CD4-positive, alpha-beta T cell treated with Interferon gamma for 1 hour (primary cell): ENCODE measurements at places on chromosomes 7 and 10.

GRCh38 chr7:35380739-35381224 is 126.9 kb upstream of the TBX20 start:
- DNase-seq, result no peak

DNA sequence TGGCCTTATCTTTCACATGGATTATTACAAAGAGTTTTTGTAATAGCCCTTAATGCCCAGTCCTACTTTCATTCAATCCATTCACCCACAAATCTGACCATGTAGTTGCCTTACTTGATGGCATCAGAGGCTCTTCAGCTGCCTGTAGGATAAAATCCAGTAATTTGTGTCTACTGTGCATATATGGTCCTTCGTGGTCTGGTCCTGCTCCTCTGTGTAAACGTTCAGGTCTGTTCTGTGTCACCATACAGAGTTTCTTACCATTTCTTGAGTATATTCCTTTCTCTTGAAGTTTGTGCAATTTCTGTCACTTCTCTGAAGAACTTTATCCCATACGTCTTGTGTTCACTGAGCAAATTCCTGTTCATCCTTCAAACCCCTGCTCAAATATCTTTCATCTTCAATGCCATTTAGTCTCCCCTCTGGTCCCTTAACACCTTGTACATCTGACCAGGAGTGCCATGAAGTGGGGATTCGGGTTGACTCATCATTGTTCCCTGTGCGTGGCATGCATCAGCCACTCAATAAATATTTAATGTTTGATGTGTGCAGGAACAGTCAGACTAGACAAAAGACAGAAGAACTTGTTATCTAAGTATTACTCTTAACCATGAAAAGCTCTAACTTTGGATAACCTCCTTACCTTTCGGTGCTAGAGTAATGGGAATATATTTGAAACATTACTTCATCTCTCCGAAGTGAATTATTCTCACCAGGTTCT is 98.6 kb upstream of the RPA3 start:
- no peak for DNase-seq

DNA sequence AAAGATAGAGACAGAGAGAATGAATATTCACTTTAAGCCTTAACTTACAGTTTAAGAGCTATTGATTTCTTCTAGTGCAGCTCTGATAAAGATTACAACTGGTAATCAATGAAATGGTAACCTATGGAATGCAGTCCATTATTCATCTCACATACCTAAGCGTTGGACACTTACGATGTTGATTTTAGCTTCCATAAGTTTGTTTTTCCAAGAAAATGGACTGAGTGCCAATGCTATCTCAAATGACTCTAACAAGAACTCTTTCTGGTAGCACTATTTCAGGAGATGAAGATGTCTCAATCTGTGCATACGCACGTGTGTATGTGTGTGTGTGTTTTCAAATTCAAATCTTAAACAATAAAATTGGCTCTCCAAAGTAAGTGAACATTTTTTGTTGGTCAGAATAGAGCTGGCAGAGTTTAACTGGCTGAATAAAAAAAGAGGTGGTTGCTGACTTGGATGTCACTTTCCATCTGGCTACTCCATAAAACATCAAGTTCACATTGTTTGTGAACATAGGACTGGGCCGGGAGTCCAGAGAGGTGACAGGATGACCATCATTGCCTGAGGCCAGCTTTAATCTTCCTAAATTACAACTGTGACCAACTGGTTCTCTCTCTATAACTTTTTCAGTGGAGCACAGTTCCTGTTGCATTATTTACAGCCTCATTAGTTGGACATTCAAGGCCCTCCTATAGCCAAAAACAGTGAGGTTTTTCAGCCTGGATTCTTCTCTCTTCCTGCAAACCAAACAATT is 106.9 kb upstream of the CSTF2T start:
- no peak for DNase-seq

- DNase-seq, result no peak
Observed at GRCh38 chr7:79008786-79009185, 444.7 kb downstream of the MAGI2 start.

GRCh38 chr10:132407243-132407746 is 10.3 kb downstream of the PWWP2B start:
- DNase-seq, result no peak

- no peak for DNase-seq
Observed at GRCh38 chr10:104020020-104020419, 53.1 kb downstream of the SLK start.

DNA sequence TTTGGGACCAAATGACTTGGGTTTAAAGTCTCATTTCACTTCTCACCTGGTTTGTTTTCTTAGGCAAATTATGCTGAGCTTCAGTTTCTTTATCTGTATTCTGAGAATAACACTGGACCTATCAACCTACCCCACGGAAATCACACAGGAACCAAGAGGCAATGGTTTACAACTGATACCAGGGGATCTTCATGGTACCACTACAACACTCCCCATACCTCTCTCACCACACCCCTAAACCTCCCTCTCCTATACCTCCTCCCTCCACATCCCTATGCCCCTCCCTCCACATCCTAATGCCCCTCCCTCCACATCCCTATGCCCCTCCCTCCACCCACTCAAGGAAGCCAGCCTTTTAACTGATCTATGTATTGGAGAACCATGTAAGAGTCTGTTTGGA is 9.9 kb downstream of the FAM204A start:
- no peak for DNase-seq

DNA sequence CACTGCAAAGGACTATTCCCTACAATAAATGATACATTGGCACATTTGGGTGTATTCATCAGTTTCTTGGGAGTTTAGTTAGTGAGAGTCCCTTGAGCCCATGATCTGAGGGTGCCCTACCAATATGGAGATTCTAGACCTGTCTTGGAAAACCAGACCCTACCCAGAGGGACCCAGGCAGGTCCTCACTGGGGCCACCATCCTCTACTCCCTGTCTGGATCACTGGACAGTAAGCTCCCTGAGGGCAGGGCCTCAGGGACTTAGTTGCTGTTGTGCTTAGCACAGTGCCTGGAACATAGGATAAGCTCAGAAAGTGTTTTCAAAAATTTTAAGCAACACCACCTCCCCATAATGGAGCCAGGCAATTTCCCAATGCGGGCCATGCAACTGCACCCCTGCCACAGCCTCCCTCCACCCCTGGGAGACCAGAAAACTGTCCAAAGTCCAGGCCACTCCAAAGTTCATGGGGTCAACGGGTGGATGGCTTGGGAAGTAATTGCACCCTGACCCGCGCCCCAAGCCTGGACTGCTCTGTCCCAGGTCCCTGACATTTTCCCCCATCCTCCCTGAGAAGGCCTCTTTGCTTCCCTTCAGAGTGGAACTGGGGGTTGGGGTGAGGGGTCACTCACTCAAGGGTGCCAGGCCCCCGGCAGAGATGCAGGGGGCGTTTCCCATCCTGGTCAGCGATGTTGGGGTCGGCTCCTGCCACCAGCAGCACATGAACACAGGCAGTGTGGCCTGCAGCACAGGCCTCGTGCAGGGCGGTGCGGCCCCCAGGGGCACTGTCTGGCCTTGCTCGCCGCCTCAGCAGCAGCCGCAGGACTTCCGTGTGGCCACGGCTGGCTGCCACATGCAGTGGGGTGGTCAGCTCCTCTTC is 1.0 kb downstream of the ASB10 start:
- no peak for DNase-seq

GRCh38 chr10:43135656-43136055 is 2.6 kb upstream of the CSGALNACT2 start:
- DNase-seq, result no peak

DNA sequence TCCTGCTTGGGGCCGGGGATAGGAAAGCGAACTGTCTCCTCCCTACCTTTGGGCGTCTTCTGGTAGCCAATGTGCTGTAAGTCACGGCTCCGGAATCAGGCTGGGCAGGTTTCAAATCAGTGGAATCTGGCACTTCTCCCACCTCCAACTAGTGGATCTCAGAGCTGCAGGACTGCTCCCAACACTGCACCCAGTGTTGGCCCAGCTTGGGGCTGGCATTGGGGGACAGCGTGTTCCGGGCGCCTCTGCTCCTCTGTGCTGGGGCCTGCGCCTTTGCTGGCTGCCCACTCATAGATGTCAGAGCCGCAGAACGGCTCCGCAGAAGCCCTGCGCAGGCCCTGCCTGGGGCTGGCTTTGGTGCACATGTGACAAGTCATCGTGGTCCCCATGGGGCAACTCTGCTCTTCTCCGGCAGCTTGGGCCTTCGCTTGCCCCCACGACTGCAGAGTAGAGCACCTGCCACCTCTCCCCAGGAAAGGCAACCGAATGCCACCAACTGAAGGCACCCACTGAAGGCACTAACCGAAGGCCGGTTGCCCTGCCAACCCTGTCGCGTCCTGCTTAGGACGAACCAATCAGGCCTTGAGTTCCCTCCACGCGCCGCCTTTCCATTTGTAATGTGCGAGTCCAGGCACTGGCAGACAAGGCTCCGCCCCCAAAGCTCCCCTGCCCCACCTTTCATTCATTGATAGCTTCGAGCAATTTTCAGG is 85.5 kb upstream of the ABI1 start:
- no peak for DNase-seq

DNA sequence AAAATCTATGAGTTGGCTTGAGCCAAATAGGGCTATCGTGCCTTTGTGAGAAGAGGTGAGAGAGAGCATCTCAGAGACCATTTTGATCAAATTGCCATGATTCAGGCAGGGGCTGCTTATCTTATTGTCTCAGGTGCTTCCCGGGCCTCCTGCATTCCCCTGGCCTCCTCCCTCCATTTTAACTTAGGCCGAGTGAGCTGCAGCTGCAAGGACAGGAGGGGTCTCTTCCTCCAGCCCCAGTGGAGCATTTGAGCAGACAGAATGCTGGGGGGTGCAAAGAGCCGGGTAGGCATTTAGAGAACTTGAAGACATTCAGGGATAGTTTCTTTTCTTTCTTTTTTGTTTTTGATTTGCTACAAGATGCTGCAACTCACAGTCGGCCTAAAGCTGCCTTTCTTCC is 59.0 kb downstream of the BUB3 start:
- no peak for DNase-seq

GRCh38 chr10:29057822-29058331 is 231.0 kb upstream of the LYZL1 start:
- no peak for DNase-seq

GRCh38 chr10:98446661-98447221 is at the start of gene HPS1:
Gene HPS1, minus strand, starts transcription at chr10:98446935. Its CDS starts 3,695 bp downstream, at chr10:98443240.
- DNase-seq, result peak; percentile 83

- DNase-seq, result no peak
Observed at GRCh38 chr7:106795877-106796231, 69.2 kb upstream of the PIK3CG start.

DNA sequence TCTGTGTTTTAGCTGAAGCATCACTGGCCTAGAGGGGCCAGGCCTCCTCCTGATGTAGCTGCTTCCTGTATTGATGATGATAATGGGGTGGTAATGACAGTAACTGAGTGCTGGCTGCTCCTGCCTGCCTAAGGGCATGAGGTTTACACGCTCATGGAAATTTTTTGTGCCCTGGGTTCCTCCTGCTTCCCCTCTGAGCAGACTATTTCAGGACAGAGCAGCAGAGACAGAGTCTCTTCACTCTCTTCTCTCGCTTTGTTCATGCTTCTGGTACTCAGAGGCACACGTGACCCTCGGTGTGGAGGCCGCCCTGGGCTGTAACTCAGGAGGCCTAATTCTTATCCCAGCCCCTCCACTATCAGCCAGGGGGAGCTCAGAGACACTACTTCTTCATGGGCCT is 27.9 kb downstream of the LRRC20 start:
- no peak for DNase-seq

DNA sequence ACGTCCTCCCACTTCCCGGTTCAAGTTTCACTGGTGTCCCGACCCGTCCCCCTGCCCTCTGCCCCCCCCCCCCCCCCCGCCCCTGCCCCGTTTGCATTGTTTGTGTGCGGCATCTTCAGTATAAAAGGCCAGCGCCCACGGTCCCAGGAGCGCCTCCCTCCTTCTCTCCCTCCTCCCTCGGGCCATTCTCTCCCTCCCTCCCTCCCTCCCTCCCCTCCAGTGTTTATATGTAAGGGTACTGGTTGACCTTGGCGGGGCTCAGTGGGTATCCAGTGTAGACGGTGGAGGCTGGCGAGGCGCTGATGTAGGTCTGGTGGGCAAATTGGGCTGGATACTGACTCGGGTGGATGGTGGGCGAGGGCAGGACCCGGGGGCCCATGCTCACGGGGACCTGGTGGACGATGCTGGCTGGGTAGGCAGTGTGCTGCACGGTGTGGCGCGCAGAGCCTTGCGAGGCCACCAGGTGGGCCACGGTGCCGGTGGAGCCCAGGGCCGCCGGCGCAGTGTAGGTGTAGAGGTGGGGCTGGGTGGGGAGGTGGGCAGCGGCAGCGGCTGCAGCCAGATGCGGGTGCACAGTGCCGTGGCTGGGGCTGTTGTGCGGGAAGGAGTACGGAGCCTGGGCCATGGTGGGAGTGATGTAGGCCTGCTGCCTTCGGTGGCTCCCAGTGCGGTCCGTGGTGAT is 49.4 kb downstream of the CLEC2L start:
- DNase-seq, result no peak

DNA sequence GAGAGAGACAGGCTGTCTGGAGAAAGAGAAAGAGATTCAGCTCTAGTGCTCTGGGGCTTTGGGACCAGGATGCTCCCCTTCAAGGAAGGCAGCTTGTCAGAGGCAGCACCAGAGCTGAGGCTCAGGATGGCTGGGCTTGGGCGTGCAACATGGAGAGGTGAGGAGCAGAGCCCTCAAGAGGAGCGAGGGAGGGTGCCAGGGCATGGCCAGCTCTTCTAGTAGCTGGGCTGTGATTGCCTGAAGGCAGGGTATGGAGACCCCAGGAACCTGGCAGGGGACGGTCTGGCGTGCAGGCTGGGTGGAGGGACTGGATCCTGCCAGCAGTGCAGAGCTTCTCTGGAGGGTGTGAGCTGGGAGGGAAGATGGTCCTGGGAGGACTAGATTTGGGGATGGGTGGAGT is 40.2 kb downstream of the ANTXRL start:
- DNase-seq, result no peak

- DNase-seq, result no peak
Observed at GRCh38 chr10:2223548-2224320, 486.4 kb upstream of the ADARB2 start.

DNA sequence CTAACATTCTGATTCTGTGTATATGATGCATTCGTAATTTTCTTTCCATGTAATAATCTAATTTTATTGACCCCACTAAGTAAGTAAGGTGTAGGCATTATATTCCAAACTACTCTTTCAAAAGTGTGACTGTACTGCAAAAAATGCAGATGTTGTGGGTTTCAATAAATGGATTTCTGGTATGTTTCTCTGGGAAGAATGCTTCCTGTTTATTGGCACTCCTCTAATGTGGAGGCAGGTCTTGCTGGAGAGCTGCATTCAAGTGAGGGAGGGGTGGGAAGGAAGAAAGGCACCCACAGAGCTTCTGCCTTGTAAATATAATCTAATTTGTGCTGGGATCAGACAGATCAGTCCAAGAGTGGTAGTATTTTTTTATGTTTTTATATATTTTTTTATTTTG is 23.9 kb downstream of the ST7 start:
- no peak for DNase-seq

- no peak for DNase-seq
Observed at GRCh38 chr10:99329554-99330346, 594 bp downstream of the CNNM1 start.

DNA sequence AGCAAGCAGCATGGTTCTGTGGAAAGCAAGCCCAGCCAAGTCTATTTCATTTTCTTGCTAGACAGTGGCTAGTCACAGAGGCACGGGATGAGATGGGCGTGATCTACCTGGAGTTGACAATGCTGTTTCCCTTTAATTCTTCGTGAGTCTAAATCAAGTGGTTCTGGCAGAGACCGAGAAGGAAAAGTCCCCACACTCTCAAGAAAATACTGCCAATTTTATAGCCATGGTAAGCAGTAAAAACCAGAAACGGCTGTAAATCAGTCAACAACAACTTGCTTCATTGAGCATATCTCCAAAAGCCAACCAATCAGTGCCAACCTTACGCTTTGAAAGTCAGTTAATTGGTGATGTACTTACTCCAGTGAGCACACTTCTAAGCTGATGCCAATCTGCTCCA is 223.4 kb downstream of the SEC23IP start:
- no peak for DNase-seq

- no peak for DNase-seq
Observed at GRCh38 chr10:86234107-86234506, 132.5 kb downstream of the GRID1 start.
